Caki2 (cell line): ENCODE measurements at places on chromosomes 12 and 14. TPM values are rescaled to one million over a fixed set of nuclear protein-coding genes. Genes with fewer than 3 reads are reported as not detected.
A peak's percentile ranks its signal among the peaks of the same experiment; 100 is the strongest.

DNA sequence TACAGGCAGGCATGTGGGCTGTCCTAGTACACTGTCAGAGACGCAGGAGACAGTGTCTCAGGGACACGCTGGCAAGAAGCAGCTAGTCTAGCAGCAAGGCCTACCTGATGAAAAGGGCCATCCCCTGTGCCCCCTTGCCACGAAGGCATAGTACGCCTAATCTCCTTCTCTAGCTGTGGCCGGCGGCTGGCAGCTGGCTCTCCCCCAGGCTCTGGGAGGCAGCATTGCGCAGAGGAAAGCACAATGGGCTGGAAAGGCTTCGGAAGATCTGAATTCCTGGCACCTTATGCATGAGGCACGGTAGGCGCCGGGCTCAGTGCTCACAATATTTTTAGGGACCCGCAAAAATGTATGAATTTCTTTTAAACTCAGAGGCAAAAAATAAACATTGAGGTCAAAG is 16.0 kb upstream of the PLEKHH1 start:
- no peak for DNase-seq

- no peak for DNase-seq
Measured at GRCh38 chr14:93804654-93805053, 16.4 kb upstream of the PRIMA1 start.

DNA sequence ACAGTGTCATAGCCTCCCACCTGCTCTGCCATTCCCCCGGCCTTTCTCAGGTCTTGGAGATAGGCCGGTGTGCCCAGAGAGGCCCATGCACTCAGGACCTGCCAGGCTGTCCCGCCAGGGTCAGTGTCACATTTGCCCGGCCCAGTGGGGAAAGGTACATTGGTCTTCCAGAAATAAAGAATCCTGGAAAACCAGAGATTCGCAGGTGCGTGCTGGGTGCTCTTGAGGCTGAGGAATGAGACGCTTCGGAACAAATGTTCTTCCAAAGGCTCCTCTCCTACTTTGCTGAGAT is 205.8 kb upstream of the RTL1 start:
- no peak for DNase-seq

- no peak for DNase-seq
Measured at GRCh38 chr12:16187660-16188059, 89.8 kb downstream of the SLC15A5 start.

DNA sequence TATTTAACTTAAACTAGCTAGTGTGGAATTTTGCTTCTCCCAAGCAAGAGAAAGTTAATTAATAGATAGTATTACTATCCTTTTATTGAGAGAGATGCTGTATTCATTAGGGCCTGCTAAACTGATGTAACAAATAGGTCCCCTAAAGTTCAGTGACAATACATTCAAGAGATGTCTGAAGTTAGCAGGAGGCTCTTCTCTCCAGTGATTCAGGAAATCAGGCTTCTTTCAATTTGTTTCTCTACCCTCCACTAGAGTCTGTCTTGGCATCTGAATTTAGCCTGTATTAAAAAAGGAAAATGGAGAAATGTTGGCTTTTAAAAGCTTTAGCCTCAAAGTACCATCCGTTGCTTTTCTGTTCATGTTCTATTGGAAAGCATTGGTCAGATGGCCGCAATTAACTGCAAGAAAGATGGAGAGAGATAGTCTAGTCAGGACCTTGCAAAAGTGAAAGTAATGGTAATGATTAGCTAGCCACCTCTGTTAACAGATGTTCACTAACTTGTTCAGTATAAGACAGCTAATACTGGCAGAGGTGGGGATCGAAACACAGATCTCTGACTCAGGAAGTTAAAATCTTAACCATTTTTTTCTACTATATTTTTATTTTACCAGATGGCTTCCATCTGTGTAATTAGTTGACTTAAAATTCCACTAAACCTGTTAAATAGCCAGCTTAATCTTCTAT is 786.8 kb downstream of the TMTC2 start:
- peak; percentile 18 for DNase-seq

SLC5A8 gene
- not detected in 2 replicates for total RNA-seq

KLRC1 gene
- not detected in 2 replicates for total RNA-seq

GYS2 gene
- total RNA-seq, result not detected in 2 replicates

PPP1CC gene
- total RNA-seq, result 44.9 and 45.7 TPM in 2 replicates

PPM1H gene
- total RNA-seq, result 33.3 and 34.3 TPM in 2 replicates

MYBPC1 gene
- 0.06 TPM in 1 of 2 replicates, not detected in the other for total RNA-seq

DNA sequence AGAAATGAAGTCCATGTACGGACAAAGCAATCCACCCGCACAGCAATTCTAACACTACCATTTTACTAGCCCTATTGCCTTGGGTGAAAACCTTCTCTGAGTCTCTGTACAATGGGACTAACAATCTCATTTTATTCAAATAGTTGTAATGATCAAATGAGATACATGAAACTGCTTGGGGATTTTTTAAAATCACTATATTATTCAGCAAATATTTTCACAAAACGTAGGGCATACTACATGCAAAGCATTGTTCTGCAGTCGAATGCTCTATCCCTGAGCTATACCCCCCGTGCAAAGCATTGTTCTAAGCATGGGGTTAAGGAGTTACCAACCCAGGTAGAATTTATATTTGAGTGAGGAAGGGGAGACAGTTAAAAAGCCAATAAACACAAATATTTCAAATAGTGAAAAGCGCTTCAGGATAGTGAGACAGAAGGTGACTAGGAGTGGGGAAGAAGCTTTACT is 554 bp upstream of the ATF7 start:
- no peak for DNase-seq

- DNase-seq, result no peak
Measured at GRCh38 chr12:113819495-113819894, 146.6 kb downstream of the RBM19 start.

DNA sequence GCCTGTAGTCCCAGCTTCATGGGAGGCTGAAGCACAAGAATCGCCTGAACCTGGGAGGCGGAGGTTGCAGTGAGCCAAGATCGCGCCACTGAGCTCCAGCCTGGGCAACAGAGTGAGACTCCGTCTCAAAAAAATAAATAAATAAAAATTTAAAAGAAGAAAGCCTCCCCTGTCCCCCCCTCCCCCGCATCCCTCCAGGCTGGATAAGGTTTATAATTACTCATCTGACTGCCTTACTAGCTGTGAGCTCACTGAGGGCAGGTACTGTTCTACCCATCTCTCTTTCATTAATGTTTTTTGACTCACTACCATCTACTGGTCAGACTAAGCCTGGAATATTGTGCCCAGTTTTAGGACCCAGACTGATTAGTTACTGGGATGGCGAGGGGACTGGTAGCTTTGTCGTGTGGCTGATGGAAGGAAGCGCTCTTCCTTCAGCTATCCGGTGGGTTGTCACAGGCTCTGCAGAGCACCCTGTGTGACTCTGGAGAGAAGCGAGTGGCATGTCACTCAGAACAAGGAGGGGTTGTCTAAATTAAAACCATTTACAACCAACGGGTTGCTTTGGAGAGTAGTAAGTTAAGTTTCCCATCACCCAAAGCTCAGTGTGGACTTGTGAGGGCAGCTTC is 16.9 kb downstream of the EVL start:
- no peak for DNase-seq

DNA sequence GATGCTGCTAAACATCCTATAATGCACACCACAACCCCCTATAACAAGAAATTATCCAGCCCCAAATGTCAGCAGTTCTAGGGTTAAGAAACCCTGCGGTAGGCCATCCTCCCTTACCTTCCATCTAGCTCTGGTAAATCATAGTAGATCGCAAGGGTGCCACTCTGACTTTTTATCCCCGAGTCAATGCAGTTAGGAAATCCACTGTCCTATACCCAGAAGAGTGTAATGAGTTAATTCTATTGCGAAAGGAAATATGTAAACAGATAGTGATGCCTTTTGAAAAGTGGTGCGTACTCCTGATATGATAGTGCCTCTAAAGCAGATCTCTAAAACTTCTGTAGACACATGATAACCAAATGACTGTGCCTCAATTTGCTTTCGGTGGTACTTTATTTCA is 29.8 kb downstream of the SCFD1 start:
- DNase-seq, result no peak

GRCh38 chr12:18224745-18225144 is 36.6 kb upstream of the PIK3C2G start:
- peak; percentile 42 for DNase-seq

DNA sequence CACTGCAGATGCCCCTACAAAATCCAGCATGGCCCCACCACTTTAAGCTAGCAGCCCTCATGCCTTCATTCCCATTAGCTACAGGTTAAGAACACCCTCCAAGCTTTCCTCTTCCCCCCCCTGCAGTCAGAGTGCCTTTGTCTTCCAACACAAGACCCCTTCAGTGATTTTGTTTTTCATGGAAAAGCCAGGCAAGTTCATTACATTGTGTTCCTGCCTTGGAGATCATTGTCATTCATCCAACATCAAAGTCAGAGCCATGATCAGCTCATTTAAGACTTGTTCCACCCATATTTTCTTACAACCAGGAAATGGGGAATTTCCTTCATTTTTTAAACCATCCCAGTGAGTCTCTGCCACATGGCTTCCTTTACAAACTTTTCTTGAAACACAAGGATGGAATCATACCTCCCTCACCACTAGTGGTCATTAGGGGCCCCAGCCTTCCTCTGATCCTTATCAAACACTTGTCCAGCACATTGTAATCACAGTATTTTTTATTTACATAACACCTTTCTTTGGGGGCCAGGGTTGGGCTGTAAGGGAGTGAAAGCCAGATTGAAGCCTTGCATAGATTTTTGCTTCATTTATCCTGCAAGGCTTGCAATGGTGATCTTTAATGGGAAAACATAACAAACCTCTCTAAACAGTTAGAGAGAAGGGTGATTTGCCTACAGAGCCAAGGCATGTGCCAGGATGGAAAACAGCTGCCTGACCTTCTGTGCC is 765.3 kb downstream of the MED13L start:
- DNase-seq, result no peak

DNA sequence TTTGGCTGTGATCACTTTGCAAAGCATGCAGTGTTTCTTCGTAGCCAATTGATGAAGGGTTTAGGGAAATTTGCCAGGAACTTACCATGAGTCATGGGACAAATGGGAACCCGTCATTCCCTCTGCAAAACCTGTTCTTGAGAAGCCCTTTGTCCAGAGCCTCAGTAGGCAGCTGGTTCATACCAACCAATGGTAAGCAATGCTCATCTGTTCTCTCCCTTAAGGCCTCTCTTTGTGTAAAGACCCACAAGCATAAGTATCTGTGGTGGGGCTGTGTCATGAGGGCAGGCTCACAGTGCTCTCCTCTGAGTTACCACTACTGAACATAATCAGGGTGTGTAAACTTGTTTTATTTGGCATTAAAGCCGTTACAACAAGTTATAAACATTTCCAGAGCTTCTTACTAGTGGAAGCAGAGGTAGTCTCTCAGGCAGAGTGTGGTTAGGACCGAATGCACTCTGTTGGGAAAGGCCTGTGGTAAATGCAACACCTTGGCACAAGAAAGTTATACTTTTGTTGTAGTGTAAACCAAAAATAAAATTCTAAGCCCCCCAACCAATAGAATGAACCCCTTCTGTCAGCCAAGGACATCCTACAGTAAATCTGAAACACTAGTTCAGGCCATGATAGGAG is 119.8 kb downstream of the SINHCAF start:
- DNase-seq, result no peak

GRCh38 chr12:7042842-7043241 is 17.7 kb upstream of the C1S start:
- peak; percentile 28 for DNase-seq

- DNase-seq, result no peak
Measured at GRCh38 chr12:129871991-129872972, 31.5 kb downstream of the TMEM132D start.

DNA sequence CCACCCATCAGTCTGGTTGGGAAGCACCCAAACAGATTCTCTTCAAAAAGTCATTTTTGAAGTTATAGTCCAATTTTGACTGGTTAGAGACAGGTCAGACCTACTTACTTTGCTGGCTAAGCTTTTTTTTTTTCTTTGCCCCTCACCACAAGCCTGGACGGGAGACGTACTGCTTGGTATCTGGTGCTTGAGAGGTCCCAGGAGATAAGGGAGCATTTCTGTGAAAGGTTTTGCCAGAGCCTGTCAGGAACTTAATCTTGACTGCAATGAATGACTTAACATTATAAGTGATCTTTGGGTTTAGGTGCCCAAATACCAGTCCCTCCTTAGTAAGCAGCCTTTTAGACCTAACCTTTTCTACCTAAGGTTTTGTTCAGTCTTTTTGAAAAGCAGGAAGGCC is 6.3 kb downstream of the MTHFD1 start:
- no peak for DNase-seq

CFAP54 gene
- 1.0 and 6.7 TPM in 2 replicates for total RNA-seq

DNA sequence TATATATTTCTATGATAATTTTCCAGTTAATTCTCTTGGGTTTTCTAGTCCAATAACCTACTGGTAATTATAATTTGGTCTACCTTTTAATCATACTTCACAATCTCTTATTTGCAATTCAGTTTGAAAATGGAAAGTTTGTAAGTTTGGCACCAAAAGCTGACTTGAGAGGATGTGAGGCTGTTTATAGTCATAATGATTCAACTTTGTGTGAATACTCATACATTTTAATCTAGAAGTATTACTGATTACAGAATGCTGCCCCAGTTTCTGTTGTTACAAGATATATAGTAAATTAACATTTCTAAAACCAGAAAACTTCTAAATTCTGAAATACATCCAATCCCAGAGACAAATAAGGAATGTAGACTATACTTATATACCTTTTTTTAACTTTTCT is 158.2 kb downstream of the SLC38A4 start:
- no peak for DNase-seq

ANKS1B gene
- 5.6 and 36.0 TPM in 2 replicates for total RNA-seq

DNA sequence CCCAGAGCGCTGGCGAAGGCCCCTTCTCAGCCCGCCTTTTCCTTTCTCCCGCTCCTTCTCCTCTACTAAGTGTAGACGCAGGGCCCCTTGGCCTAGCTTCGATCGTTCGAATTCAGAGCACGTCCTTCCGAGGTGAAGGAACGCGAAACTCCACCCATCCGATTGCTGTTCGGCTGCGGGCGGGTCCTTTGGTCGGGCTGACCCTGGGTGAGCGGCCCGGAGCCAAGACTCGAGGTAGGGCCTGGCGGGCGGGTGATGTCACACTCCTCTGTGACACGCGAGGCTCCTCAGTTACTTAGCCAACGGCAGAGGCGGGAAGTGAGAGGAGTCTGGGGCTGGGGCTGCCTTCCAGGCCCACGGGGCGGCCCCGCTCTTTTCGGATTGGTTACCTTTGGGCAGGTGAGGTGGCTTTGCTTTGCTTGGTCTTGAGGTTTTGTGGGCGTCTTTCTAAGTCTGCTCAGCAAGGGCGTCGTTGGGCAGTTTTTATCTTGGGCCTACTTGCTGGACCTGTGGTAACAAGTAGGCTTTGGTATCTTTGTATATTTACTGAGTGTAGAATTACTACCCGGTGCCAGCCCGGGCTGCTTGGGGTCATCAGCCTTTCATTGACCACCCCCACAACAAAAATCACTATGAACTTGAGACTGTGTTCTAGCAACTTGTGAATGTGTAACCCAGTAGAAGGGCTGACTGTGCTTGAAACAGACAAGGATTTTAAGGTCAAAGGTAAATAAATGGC is 694 bp downstream of the TMBIM6 start:
- peak; percentile 88 for DNase-seq

AGAP2 gene
- 0.46 and 1.1 TPM in 2 replicates for total RNA-seq

CABP1 gene
- total RNA-seq, result not detected in 2 replicates

SDR9C7 gene
- total RNA-seq, result not detected in 2 replicates

EGLN3 gene
- 79.5 and 82.0 TPM in 2 replicates for total RNA-seq

CCDC175 gene
- not detected in 2 replicates for total RNA-seq
